ENCODE measurements at places on chromosomes 3 and 15.
A peak's percentile ranks its signal among the peaks of the same experiment; 100 is the strongest.

DNA sequence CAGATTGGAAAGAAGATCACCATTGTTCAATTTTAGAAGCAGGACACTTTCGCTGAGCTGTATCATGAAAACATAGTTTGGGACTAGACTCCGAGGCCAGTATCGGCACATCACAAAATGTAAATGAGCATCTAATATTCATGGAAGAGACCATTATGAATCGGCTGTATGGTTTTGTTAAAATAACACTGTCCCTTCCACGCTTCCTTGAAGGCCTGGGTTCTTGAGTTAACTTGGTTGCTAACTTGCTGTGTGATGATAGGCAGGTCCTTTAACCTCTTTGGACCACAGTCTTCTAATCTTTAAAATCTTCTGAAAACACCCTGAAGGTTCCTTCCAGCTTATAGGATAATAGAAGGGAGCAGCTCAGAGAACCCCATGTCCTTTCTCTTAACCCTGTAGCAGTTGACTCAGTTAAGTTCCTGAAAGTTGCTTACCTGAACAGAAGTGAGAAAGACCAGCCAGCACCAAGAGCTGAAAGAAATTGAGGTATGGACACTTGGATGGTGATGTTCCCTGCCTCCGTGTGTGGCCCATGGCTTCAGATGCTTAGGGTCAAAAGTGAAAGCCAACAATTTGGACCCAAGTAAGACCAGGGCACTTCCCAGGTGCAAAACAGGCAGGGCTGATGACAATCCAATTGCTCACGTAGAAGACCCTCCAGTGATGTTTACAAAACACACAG, 2.1 kb downstream of the CD80 start:
- DNase-seq = no peak

- DNase-seq = peak; percentile 41
These were observed 24.3 kb downstream of the TBC1D21 start for GRCh38 chr15:73897441-73898261.

DNA sequence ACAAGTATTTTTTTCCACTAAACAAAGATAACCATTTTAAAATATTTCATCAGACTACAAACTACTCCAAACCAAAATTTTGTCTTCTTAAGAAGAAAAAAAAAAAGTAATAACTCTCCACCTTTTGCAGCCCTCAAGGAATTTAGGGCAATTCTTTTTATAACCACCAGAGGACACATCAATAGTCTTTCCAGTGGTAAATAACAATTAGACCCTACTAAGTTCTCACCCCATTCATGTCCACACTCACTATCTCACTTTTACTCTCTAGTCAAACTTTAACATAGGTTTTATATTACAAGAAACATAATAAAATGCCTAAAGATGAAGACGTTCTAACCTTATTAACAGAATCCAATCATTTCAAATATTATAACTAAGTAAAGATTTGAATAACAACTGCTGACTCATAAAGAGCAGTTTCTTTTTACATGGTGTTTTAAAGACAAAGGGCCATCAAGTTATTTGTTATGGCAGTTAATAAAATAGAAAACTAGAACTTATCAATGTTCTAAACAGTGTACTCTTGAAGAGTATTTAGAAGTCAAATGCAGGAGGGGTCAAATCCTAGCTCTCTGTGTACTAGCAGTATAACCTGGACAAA, 33.0 kb downstream of the CCDC39 start:
- DNase-seq = peak; percentile 2

DNA sequence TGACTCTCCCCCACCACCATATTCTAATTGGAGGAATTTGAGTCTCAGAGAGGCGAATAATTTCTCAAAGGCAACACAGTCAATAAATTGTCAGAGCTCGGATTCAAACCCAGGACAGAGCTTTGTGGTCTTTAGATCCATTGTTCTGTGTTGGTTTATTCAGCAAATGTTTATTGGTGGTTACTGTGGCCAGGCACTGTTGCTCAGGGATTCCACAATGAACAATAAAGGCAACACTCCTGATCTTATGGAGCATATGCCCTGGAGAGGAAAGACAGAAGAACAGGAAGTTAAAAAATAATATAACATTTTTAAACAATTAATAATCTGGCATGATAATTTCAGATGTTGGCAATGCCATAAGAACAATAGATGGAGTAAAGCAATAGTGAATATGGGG, 291.7 kb upstream of the NR2E3 start:
- DNase-seq = no peak

GRCh38 chr15:75751891-75752290, 39.2 kb upstream of the CSPG4 start:
- no peak for DNase-seq

GRCh38 chr3:186722457-186722856, 5.3 kb downstream of the KNG1 start:
- DNase-seq = peak; percentile 1

DNA sequence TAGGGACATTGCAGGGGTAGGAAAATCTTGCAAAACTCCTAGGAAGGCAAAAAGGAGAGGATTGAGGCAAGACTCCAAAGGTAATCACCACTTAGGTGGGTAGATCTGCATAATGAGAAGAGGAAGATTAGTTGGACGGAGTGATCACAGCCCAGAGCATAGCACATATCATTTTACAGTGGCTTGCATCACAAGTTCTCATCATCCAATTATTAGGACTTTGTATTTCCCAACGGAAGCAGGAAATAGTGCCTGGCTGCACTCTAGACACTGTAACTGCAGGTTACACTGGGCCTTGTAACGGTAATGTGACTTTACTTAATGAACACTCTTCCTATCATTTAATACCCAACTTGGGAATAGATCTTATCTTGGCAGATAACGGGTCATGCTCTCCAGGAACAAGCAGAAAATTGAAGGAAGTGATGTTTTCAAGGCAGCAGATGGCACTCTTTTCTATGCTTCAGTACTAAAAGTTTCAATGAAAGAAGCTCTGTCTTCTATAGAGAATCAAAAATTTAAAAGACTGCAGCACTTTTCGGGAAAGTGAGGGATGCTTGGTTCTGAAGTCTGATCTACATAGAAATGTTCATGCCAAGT, 101.9 kb upstream of the KCNMB2 start:
- DNase-seq = peak; percentile 10

- DNase-seq = no peak
These were observed 265.7 kb downstream of the SUCLG2 start for GRCh38 chr3:67388738-67389137.

GRCh38 chr3:8069471-8069870, 432.2 kb upstream of the LMCD1 start:
- no peak for DNase-seq

GRCh38 chr3:99474776-99475175, 163.6 kb upstream of the COL8A1 start:
- DNase-seq = no peak

DNA sequence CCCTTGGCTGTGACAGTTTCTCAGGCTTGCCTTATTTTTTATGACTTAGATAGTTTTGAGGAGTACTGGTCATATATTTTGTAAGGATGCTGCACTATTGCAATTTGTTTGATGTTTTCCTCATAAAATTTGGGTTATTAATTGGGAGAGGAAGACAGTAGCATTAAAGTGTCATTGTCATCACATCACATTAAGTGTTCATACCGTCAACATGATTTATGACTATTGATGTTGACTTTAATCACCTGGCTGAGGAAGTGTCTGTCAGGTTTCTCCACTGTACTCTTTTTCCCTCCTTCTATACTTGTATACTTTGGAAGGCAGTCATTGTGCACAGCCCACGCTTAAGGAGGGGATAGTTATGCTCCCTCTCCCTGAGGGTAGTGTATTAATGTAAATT, 26.9 kb downstream of the TRIM69 start:
- no peak for DNase-seq

- peak; percentile 90 for DNase-seq
These were observed 54.8 kb upstream of the SPESP1 start for GRCh38 chr15:68875377-68876116.

DNA sequence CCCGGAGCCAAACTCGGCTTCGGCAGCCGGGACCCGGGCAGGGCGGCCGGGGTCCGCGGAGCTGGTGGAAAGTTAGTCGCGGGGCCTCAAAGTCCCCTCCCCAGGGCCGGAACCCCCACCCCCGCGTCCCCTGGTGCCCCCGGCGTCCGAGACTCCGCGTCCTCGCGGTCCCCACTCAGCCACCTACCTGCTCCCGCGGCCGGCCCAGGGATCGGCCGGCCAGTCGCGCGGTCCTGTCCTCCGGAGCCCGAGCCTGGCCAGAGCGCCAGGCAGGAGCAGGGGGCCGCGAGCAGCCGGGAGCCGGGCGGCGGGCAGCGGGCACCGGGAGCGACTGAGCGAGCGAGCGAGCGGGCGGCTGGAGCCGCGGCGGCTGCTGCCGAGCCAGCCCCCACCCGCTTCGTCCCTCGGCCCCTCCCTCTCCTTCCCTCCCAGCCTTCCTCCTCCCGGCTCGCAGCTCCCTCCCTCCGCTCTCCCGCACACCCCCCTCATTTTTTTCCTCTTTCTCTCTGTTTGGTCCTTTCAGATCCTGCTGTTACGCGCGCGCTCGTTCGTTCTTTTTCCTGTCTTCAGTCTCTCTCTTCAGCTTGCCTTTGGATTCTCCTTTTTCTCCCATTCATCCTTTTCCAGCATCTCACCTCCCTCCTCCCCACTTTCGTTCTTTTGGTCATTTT, at the start of gene MEGF11:
Gene MEGF11, minus strand, starts transcription at position 333 of the 671 bp plus-strand sequence. CDS start 125,347 bp downstream, outside the sequence.
- no peak for DNase-seq

- DNase-seq = peak; percentile 40
These were observed 123.4 kb upstream of the MB21D2 start for GRCh38 chr3:193040836-193041672.

DNA sequence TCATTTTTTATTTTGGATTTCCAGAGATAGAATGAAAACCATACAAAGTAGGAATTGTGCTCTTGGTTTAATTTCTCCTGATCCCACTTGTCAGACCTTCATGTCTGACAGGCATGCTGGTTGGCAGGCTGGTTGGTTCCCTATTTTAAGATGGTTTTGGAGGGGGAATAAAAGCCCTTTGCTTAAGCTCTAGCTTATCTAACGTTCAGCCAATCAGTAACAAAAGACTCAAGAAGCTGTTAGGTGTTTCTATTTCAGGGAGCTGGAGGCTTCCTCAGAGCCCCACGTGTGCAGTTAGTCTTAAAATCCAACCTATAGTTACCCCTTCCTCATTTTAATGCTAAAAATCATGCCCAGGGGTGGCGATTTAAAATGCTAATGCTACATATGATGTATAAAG, 40.5 kb upstream of the XIRP1 start:
- peak; percentile 68 for DNase-seq

- DNase-seq = no peak
These were observed 18.7 kb downstream of the TRPM1 start for GRCh38 chr15:31082771-31083369.

- no peak for DNase-seq
These were observed 64.0 kb downstream of the SYNM start for GRCh38 chr15:99168601-99169580.

DNA sequence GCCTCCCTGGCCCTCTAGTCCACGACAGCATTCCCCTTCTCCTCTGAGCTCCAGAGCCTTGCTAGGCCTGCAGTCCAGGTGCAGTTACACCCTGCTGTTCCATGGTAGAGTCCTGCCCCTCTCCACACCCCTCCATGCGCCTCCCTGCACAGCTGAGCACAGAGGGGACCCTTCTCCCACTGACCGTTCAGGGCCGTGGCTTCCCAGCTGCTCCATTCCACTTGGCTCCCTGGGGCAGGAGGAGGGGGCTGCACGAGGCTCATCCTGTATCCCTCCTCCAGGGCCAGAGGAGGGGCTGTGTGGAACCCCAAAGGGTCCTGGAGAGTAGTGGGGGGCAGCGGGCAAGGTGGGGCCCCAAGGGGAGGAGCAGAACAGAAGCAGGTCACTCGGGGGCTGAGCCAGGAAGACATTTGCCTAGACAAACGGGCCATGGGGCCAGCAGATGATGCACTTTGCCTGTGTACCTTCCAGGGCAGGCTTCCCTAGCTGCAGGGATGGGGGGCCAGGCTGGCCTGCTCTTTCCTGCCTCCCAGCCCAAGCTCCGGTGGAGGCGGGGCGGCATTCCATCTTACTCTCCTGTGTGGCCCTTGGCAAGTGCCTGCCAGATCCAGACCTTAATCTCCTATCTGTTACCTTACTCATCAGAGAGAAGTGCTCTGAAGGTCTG, 20.7 kb upstream of the GOLGA6C start:
- no peak for DNase-seq

DNA sequence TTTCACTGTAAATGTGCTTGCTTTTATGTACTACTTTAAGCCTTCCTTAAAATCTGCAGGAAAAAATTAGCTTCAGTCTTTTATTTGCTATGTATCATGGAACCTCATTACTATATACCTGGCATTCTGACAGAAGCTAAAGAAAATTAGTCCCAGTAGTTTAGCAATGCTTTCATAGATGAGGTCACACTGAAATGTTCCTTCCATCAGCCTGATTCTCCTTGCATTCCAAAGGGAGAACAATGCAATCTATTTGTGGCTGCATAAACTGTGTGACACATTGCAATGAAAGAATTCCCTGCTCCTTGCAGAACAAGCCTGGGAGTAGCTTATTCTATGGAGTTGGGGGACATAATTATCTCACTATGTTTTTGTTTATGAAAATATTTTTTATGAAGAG, 691.5 kb upstream of the ARPP21 start:
- DNase-seq = no peak

- no peak for DNase-seq
These were observed 375.0 kb downstream of the MECOM start for GRCh38 chr3:169288553-169288952.

- peak; percentile 16 for DNase-seq
These were observed 48.9 kb upstream of the POLG start for GRCh38 chr15:89383365-89384175.

DNA sequence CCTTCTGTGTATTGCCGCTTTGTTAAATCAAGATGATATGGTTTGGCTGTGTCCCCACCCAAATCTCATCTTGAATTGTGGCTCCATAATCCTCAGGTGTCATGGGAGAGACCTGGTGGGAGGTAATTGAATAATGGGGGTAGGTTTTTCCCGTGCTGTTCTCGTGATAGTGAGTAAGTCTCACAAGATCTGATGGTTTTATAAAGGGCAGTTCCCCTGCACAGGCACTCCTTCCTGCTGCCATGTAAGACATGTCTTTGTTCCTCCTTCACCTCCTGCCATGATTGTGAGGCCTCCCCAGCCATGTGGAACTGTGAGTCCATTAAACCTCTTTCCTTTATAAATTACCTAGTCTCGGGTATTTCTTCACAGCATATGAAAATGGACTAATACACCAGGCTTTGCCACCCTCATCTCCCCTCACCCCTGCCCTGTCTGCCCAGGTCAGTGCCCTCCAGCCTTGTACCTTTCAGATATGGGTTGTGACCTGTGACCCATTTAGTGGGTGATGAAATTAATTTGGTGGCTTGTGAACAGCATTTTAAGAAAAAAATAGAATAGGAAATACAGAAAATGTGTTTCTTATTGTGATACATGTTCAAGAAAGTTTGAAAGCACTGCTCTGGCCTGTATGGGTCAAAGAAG, 56.1 kb upstream of the MCF2L2 start:
- no peak for DNase-seq

DNA sequence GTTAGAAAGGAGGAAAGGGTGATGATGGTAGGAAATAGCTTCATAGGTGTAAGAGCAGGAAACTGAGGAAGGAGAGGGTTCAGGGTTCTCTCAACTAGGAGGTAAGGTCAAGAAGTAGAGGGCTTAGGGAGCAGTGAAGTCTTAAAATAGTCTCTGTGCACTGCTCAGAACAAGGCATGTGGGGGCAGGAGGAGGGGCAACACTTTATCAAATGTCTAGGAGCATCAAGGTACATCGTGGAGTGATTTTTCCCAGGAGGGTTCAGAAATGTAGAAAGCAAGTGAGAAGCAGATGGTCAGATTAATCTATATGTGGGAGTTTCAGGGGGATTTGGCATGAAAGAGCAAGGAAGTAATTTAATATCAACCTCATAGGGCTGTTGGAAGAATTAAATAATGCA, 58.8 kb downstream of the TNIK start:
- no peak for DNase-seq

GRCh38 chr3:20095470-20095869, 55.2 kb downstream of the KAT2B start:
- DNase-seq = no peak

GRCh38 chr3:13749063-13749764, 130.7 kb downstream of the WNT7A start:
- no peak for DNase-seq
